ENCODE measurements at places on chromosomes 13 and 19. TPM values are rescaled to one million over a fixed set of nuclear protein-coding genes. Genes with fewer than 3 reads are reported as not detected.

DNA sequence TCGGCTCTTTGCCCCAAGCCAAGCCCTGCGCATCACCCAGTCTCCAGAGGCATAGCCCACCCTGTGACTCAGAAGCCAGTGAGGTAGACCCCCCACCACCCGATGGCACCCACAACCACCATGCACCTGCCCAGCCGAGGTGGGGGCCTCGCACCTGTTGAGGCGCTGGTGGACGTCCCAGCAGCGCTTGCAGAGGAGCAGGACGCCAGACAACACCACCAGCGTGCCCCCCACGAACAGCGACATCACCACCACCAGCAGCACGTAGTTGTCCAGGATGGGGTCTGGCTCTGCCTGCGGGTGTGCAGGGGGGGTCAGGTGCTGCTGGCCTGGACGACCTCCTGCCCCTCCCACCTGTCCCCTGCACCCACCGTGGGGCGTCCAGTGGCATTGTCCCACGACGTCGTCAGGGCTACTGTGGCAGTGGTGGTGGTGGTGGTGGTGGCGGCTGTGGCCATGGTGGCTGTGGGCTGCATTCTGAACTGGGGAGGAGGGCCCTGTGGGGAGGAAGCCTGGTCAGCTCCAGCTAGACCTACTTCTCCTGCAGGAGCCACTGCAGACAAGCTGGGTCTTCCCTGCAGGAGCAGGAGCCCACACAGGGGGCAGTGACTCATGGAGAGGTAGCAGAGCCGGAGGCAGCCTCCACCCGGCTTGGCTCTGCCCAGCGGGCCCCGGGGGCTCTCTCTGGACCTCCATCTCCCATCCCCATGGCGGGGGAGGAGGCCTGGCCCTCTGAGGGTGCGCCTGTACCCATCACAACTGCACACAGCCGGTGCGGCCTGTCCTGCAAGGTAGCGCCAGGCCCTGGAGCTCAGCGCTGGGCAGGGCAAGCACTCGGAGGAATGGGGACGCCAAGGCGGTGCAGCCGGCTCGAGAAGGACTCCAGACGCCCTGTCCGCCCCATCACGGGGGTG, 1.9 kb downstream of the CBARP start:
- DNase-seq = peak; percentile 65

The ARHGEF7 gene
- 56.4 TPM for total RNA-seq

DNA sequence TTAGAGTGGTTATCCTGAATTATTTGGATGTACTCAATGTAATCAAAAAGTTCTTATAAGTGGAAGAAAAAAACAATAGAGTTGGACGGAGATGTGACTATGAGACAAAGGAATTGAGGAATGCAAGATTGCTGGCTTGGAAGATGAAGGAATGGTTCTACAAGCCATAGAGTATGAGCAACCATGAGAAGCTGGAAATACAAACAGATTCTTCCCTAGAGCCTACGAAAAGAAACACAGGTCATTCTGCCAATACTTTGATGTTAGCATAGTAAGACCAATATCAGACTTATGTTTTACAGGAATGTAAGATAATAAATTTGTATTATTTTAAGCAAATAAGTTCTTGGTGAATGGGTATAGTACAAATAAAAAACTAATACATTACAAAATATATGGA, 249.2 kb downstream of the DIAPH3 start:
- DNase-seq = no peak

The RTBDN gene
- not detected for total RNA-seq

The VSTM1 gene
- 0.35 TPM for total RNA-seq

DNA sequence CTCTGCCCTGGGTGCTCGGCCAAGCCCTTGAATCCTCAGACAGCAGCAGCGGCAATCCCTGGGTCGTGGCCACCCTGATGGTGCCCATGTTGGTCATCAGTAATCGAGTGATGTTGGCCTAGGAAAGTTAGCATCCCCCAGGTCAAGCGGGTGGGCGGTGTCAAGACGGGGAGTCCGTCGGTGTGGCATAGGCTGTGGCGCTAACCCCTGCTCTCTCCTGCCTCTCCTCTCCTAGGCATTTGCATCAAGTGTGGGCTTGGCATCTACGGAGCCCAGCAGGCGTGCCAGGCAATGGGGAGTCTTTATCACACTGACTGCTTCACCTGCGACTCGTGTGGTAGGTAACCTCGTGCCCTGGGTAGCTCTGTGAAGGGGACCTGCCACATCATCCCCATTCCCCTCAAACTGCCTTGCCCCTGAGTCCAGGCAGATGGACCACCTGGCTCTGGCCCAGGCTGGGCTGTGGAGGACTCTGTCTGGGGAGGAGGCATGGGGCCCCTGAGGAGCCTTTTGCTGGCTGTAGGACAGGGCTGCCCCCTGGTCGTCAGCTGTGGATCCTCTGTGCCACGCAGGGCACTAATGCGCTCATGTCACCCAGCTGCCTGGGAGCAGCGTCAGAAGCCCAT, 8.7 kb downstream of the WTIP start:
- no peak for DNase-seq

DNA sequence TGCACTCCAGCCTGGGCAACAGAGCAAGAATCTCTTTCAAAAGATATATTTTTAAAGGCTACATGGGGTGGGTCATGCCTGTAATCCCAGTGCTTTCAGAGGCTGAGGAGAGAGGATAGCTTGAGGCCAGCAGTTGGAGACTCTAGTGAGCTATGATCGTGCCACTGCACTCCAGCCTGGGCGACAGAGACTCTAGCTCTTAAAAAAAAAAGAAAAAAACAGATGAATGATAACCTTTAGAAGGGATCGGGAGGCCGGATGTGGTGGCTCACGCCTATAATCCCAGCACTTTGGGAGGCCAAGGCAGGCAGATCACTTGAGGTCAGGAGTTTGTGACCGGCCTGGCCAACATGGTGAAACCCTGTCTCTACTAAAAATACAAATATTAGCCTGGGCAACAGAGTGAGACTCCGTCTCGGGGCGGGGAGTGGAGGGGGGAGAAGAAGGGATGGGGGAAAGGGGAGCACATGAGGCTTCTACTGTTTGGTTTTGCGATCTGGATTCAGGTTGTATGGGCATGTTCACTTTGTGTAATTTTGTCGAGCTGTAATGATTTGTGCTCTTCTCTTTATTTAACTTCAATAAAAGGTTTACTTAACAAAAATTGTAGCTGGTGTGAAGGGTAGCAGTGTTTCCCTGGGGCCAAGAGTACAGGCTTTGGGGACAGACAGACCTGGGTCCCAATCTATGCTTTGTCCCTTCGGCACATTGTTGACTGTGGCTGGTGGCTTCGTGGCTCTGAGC, 1.1 kb upstream of the PSMC4 start:
- no peak for DNase-seq

- DNase-seq = peak; percentile 59
These were observed 155.9 kb upstream of the KLF12 start for GRCh38 chr13:74289861-74290773.
